Caco-2 (cell line): ENCODE measurements at places on chromosomes 1 and 21.

- no peak for DNase-seq
Measured at GRCh38 chr1:24554714-24555113, 1.2 kb upstream of the NCMAP start.

DNA sequence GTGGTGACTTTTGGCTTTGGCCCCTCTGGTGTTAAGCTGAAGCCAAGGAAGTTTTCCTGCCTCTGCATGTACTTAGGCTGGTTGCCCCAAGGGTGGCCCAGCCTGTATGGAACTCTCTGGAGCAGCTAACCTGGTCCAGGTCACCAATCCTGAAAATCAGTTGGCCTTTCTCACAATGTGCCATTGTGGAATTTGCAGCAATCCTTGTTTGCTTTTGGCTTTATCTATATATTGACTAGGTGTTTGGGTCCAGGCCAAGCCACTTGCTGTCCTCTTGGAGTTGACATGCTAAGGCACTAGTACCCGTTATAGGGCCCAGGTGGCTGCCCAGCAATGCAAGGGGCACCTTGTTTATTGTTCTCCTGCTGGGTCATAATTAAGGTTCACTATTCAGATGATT, 124.6 kb downstream of the CAMTA1 start:
- no peak for DNase-seq

GRCh38 chr1:12177999-12178441, 11.2 kb downstream of the TNFRSF1B start:
- no peak for DNase-seq

GRCh38 chr1:238658763-238659162, 727.6 kb upstream of the CHRM3 start:
- DNase-seq, result no peak

GRCh38 chr1:245788269-245788668, 633.5 kb downstream of the KIF26B start:
- no peak for DNase-seq

GRCh38 chr1:55582084-55582483, 366.9 kb upstream of the USP24 start:
- no peak for DNase-seq

DNA sequence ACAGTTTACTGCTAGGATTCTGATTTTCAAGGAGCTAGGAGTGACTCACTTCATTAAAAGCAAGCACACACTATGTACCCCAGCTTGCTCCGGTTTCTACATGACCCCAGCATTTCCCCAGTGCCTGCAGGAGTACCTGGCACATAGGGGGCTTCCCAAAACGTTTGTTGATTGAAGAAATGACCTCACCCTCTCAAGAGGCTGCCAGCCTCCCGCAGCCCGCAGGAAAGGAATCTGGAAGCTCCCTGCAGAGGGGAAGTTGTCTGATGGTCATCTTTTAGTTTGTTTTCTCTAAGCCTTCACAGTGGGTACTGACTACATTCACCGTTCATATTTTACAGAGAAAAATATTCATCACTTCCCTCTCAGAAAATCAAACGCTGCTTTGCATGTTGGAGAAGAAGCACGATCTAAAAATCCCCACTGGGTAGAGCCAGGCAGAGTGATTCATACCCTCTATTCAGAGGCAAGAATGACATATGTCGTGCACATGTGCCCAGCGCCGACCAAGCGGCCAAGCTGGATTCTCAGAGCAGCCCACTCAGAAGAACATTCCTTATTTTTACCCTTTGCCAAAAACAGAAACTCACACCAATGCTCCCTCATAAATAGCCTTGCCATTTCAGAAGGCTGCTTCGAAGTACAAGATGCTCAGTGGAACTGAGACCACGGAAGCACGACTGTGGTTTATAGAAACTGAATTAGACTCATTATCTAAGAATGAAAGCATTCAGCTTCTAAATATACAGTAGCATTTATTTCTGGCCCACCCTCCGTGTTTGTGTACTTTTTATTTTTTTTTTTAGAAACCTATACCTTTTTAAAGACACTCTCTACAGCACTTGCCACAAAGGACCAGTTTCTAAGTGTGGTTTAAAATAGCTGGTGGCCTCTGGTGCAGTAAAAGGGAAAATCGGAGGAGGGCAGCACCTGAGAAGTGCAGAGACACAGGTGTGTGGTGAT, 143.2 kb downstream of the MIS18A start:
- DNase-seq, result no peak

GRCh38 chr1:211579440-211580302, 710 bp upstream of the SLC30A1 start:
- peak; percentile 94 for DNase-seq

- no peak for DNase-seq
Measured at GRCh38 chr1:43363283-43363934, 4.4 kb downstream of the ELOVL1 start.

DNA sequence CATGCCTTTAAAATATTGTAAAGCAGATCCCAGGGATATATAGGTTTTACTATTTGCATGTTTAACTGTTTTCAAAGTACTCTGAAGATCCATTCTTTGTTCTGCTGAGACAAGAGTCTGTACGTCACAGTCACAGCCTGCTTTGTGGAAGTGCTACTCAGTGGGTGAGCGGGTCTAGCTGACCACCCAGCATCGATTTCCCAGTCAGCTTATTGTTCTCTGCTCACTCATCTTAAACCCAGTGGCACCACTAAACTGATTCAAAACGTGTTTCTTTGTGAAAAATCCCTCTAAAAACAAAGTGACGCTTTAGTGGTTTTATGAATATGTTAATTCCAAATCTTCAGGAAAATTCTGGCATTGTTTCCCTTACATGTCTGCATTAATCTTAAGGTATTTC, 12.4 kb downstream of the PLPP3 start:
- DNase-seq, result no peak

DNA sequence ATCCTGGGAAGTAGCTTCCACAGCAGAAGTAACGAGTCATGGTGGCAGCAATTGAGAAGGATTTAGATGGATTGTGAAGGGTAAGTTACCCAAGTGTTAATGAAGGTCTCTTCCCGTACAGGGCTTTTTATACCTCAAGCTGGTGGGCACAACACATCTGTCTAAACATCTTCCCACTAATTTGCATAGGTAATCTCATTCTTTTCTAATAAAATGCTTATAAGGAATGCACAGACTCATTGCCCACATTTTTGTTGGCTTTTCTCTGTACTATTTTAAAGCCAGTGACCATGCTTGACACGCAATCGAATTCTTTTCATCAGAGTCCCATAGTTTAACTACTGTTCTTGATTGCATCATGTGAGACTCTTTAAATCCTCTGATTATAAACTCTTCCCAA, at the start of gene KRTAP7-1:
Gene KRTAP7-1, minus strand, starts transcription at position 101 of the 400 bp plus-strand sequence. Its CDS starts 61 bp downstream, at position 40.
- DNase-seq, result no peak

DNA sequence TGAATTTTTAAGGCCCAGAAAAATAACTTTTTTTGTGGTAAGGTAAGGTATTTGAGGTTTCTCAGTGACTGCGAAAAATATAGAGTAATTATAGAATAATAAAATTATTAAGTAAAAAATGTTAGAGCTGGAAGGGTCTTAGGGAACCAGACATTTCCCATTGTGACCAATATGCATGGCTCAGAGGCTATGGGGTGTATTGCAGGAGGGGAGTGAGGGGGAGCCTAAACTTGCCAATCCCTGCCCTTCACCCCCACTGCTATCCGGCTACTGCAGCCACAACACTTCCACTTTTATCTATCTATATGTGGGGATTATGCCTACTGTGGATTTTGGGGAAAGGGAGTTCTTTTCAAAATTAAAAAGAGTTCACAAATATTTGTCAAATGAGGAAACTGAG, 7.6 kb upstream of the GADD45A start:
- DNase-seq, result no peak

DNA sequence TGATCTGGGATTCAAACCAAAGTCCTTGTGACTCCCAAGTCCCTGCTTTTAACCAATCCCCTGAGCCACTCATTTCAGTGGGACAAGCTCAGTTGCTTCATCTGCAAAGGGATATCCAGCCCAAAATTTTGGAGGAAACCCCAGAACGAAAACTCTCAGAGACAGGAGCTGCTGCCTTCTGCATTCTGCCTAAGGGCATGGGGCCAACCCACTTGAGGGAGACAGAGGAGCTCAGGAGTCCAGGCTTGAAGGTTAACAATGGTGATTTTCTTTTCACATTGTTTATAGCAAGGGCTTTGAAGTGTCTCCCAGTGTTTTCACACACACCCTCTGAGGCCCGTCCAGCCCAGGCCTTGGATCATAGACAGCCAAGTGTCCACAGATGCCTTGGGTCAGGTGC, 148.1 kb upstream of the CTTNBP2NL start:
- no peak for DNase-seq

- DNase-seq, result no peak
Measured at GRCh38 chr1:22808186-22808675, 97.6 kb downstream of the EPHB2 start.

GRCh38 chr1:89911191-89911991, 83.5 kb upstream of the ZNF326 start:
- no peak for DNase-seq

DNA sequence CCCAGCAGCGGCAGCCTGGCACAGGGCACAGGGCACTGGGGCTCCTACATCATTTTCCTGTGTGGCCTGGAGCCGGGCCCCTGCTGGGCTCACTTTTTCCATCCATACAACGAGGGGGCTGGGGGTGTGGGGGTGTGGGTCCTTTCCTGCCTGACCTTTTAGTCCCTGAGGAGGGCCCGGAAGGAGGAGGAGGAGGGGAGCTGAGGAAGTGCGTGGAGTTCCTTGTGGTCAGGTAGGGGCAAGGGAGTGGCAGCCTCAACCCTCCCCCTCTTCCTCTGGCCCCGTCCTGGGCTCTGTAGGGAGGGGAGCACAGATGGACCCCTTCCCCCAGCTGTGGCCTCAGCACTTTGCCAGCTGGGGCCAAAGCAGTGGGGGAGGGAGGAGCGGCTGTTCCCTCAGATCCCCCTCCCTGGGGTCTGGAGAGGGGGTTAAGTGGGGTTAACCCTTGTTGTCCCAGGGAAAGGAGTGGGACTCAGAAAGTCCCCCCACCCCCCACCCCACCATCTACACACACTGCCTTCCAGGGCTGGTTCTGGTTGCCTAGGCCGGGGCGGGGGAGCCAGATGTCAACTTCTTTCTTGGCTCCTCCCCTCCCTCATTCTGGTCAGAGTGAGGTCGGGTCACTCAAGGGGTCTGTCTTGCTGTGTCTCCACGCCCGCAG, 5.7 kb downstream of the NTRK1 start:
- no peak for DNase-seq

- no peak for DNase-seq
Measured at GRCh38 chr1:71307451-71307850, 226.6 kb upstream of the ZRANB2 start.

DNA sequence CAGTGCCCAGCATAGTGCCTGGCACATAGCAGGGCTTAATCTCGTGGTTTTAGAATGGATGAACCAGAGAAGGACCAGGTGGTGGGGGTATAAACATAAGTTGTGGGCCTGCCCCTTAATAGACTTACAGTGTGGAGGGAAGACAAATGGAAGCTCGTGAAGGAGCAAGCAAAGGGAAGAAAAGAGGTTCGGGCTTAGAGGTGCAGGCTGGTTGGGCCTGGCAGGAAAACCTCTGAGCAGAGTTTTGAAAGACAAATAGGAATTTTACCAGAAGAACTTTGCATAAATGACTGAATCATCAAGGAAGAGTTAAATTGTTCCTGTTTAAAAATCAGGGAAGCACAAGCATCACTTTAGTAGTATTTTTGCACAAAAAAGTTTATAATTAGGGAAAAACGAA, 4.5 kb downstream of the RHOU start:
- no peak for DNase-seq

DNA sequence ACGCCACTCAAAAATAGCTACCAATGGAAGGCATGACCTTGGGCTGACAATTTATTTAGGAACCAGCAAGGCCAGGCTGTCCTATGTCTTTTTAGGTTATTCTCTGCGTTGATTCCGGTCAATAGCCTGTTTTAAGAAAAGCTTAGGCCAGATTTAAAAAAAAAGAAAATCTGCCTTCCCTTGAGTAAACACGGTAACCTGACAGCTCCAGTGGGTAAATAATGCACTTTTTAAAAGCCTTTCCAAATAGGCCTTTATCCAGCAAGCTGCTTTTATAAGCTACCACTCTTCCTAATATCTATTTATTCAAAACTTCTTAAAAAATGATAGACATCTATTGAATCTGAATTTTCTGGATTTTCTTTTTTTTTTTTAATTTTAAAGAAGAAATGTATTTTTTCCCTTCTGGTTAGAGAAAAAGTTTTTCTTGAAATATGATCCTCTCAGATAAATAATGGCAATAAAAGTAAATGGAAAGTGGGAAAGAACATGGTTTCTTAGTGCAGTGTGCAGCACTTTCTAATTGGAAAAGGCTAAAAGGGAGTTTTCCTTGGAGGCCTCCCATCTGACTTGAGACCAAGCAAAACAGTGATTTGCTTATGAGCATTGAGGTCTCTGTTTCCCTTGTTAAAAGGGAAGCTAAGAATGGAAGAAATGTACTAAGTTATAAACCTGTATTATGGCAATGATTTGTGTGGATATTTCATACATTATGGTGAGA, 281.0 kb upstream of the RUNX1 start:
- DNase-seq, result no peak

GRCh38 chr1:202710070-202711045, at the start of gene SYT2:
TSS of gene SYT2 (minus strand) at chr1:202710454. CDS start at chr1:202605772, 104,682 bp downstream.
- DNase-seq, result peak; percentile 48

DNA sequence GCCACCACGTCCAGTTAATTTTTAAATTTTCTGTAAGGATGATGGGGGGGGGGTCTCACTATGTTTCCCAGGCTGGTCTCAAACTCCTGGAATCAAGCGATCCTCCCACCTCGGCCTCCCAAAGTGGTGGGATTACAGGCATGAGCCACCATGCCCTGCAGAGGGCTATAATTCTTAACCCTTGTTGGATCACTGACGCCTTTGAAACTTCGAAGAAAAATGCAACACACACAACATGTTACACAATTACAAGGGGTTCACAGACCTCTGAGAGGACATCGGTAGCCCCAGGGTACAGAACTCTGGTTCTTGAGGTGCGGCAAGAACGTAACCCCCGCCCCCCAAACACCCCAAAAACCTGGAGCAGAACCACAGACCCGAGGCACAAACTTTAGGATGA, 8.4 kb upstream of the LUZP1 start:
- DNase-seq, result no peak

DNA sequence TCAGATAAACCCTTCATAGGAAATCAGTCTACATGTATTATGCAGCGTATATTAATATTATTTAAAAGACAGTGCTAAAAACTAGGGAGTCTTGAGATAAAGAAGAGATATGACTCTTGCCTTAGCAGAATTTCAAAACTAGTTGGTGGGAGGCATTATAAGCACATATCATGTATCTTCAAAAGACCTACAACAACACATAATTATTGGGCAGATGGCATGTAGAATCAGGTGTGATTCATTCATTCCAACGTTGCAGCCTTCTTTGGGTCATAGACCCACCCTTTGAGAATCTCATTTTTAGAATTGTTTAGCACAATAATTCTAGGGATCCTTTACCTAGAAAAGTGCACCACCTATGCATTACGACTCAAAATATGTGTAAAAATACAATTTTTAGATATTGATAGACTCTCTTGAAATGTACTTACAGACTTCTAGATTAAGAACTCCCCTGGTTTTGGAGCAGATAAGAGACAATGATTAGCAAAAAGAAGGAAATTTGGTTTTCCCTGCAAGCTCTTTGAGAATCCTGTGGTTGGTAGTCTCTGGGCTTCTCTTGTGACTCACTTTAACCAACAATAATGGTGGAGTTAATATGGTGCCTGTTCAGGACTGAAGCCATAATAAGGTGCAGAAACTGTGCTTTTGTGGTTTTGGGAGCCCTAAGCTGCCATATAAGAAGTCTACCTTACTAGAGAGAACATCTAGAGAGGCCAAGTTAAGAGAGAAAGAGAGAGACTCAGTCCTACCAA, 85.3 kb upstream of the RGS4 start:
- no peak for DNase-seq

- no peak for DNase-seq
Measured at GRCh38 chr1:232066521-232066920, 439.9 kb downstream of the DISC1 start.
